ENCODE measurements at places on chromosomes 16 and 17.

GRCh38 chr16:28192806-28193529 is 18.8 kb downstream of the XPO6 start:
- peak; percentile 62 for DNase-seq

- DNase-seq: no peak
Observed at GRCh38 chr16:66592241-66592640, 12.3 kb upstream of the CMTM3 start.

DNA sequence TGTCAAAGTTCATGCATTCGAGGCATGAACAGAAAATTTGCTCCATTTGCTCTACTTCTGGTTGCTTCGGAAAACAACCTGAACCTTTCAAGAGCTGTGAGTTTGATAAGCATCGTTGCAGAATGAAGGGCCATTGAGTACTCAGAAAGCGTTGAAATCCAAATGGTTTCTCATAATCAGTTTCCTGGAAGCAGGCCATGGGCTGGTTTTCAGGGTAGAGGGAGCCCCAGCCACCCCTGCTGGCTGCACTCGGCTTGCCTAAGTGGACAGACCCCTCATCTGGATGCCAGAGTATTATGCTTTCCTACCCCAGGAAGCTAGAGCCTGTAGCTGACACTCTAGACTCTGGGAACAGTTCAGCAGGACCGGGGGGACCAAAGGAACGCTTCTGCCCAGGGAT is 24.4 kb downstream of the SCNN1G start:
- no peak for DNase-seq

GRCh38 chr16:29743475-29743826 is 2.3 kb downstream of the C16orf54 start:
- no peak for DNase-seq

- DNase-seq: no peak
Observed at GRCh38 chr17:5892921-5893675, 177.1 kb upstream of the WSCD1 start.

GRCh38 chr17:13076905-13077304 is 59.1 kb upstream of the ELAC2 start:
- DNase-seq: no peak

DNA sequence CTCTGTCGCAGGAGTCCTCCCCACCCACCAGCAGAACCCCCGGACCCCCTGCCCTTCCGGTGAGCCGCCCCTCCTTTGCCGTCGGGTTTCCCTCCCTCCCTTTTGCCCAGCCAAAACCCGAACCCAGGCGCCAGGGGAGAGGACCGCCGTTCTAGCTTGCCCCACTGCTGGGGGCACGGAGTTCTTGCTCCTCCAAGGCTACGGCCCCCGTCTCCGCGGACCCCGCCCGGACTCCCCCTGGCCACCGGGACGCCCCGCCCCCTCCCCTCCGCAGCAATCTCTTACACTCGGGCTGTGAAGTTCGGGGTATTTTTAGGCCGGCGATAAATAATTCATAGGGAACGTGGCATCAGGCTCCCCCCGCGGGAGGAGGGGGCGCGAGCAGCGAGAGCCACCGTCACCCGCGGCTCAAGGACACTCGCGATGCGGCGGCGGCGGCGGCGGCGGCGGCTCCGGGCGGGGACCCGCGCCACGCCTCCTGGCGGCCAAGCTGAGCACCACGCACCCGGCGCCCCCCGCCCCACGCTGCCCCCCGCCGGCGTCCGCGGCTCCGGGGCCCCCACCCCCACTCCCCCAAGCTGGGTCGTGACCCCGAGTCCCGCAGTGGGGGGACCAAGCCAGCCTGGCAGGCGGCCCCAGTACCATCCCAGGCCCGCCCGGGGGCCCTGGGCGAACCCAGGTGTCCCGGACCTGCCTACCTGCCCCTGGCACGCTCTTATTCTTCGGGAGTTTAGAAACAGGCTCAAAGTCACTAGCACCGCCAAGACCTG is at the start of gene GRIN2C:
TSS of gene GRIN2C (minus strand) at position 427 of the 770 bp plus-strand sequence. CDS start 4,793 bp downstream, outside the sequence.
- no peak for DNase-seq

DNA sequence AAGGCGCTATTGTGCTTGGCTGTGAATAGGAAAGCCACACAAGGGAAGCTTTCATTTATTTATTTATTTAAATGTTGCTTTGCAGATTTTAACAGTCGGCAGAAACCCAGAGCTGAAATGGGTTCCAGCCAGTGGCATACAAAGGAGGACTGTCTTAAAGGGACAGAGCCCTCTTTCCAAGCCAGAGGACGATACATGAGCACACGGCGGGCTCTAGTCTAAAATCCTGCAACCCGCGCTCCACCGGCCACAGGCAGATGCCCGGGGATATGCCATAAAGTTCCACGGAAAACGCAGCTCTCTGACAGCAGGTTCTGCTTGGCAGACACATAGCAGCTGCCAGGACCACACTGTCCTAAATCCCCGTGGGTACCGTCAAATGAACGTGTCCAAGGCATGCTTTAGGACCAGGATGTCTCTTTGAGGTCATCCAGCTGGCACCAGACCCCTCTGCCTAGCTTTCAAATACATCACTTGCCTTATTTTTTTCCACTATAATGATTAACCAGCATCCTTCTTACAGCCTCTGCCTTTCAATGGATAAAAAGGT is 64.6 kb downstream of the CYTH1 start:
- DNase-seq: no peak

GRCh38 chr16:28204204-28204603 is 7.6 kb downstream of the XPO6 start:
- no peak for DNase-seq

GRCh38 chr16:2235695-2236336 is 428 bp upstream of the DNASE1L2 start:
- no peak for DNase-seq

- no peak for DNase-seq
Observed at GRCh38 chr17:37137070-37137610, 188.4 kb downstream of the AATF start.

DNA sequence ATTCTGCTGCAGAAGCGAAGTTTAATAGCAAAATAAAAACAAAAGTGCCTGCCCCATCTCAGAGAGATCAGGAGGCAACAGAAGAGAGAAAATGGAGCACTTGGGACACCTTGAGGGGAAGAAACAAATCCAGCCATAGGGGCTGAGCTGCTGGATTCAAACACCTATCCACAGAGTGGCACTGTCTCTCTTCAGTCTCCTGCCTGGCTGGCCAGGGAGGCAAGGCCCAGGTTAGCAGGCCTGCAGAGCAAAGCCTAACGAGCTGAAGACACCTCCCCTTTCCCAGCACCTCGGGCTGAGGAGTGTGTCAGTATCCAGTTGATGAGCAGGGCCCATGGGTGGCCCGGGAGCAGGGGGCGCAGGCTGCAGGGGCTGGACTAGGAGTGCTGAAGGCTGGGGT is 8.8 kb upstream of the KRT31 start:
- DNase-seq: no peak

DNA sequence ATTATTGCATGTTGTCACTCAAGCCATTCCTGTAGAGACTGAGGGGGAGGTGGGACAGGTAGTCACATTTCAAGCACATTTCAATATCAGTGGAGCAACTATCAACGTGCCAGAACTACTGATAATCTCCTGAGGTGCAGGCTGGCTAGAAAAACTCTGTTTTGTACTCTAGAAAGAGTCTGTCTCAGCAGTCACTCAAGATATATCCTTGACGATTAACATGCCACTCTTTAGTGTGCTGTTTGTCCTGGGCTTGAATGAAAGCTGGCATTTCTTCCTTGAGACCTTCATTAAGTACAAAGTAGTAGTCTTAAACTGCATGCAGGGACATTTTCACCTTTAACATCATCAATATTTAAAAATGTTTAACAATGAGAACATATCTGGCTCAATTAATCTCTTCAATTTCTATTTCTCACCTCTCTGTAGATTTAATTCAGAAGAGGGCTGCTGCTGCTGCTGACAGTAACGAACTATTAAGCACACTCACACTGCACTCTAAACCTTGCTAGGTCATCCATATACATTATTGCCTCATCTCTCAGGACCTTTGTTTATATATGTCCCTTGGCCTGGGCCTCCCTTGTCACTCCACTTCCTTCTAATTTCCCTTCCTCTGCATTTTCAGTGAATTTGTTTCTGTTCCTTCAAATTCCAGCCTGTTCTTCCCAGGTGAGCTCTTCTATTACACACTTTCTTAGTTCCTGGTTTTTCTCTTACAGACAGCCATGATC is 412.0 kb downstream of the HAPSTR1 start:
- no peak for DNase-seq

DNA sequence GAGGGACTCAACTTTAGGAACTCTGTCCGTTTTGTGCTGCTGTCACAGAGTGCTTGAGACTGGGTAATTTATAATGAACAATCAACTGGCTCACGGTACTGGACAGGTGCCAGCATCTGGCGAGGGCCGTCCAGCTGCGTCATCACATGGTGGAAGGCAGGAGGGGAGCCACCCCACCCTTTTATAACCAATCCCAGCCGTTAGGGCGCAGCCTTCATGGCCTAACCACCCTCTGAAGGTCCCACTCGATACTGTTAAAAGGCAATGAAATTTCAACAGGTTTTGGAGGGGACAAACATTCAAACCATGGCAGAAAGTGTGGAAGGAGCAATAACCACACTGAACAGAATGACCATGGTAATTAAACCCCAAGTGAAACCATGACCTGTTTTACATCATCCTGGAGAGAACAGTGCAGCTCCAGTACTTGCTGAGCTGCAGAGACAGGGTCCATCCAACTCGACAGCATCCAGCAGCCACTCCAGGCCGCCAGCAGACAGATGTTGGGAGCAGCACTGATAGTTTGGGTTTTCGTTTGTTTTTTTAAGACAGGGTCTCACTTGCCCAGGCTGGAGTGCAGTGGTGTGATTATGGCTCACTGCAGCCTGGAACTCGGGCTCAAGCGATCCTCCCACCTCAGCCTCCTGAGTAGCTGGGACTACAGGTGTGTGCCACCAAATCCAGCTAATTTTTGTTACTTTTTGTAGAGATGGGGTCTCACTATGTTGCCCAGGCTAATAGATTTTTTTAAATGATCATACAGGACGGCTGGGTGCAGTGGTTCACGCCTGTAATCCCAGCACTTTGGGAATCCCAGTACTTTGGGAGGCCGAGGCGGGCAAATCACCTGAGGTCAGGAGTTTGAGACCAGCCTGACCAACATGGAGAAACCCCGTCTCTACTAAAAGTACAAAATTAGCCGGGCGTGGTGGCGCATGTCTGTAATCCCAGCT is 11.0 kb downstream of the CHMP6 start:
- no peak for DNase-seq

GRCh38 chr17:72465191-72466024 is 344.6 kb downstream of the SOX9 start:
- no peak for DNase-seq

DNA sequence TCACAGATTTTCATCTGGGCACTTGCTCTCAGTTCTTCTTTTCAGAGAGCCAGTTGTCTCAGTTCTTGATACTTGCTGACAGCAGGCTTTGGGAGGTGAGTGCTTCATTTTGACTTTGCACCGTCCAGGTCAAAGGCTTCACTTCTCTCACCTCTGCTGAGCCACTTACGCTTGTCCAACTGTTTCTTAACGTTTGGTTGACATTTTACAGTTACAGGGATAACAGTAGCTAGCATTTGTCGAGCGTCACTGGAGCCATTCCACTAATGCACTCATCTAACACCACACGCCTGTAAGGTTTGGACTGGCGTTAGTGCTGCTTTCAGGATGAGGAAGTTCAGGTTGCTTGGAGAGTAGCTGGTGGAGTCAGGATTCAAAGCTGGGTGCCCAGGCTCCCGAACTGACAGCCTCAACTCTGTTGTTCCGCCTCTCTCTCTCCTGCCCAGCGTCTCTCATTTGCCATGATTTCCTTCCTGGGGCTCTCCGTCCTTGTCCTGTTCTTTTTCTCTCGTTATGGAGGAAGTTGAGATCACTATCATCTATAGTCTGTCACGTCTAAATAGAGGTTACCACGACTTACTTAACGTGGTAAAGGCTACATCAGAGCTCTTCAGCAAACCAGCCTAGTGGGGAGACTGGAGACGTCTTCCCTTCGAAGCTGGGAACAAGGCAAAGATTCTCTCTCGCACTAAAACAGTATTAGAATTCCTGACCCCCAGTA is 220.8 kb downstream of the RPTOR start:
- DNase-seq: peak; percentile 7

DNA sequence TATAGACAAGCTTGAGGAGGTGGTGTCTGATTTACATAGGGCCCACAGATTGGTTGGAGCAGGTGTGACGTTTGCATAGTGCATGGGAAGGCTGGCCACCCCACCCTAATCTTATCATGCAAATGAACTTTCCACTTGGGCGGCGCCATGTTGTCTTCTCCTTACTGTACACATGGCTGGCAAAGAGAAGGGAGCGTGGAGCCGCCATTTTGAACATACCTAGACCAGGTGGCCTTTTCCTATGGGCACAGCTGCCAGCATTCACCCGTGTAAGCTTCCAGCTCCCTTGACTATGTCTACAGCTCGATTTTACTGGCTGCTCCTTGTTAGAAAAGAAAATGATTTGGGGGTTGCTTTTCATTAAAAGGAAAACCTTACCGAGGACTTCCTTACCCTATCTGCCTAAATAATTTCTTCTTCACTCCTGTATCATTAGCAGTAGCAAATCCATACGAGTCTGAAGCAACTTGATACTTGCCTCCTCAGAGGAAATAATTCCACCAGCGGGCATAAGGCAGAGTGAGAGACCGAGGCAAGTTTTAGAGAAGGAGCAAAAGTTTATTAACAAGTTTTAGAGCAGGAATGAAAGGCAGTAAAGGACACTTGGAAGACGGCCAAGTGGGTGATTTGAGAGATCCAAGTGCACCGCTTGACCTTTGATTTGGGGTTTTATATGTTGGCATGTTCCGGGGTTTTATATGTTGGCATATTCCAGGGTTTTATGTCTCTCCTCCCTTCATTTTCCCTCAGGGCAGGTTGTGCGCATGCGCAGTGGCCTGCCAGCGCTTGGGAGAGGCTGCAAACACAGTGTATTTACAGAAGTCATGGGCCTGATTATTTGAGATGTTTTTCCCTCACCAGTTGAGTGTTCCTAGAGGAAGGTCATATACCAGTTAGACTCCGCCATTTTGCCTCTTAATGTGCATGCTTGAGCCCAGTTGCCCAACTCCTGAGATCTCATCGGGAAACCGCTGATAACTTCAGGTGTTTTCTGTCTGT is 65.7 kb downstream of the MARF1 start:
- peak; percentile 5 for DNase-seq

- DNase-seq: no peak
Observed at GRCh38 chr16:24670623-24671454, 58.6 kb upstream of the TNRC6A start.

DNA sequence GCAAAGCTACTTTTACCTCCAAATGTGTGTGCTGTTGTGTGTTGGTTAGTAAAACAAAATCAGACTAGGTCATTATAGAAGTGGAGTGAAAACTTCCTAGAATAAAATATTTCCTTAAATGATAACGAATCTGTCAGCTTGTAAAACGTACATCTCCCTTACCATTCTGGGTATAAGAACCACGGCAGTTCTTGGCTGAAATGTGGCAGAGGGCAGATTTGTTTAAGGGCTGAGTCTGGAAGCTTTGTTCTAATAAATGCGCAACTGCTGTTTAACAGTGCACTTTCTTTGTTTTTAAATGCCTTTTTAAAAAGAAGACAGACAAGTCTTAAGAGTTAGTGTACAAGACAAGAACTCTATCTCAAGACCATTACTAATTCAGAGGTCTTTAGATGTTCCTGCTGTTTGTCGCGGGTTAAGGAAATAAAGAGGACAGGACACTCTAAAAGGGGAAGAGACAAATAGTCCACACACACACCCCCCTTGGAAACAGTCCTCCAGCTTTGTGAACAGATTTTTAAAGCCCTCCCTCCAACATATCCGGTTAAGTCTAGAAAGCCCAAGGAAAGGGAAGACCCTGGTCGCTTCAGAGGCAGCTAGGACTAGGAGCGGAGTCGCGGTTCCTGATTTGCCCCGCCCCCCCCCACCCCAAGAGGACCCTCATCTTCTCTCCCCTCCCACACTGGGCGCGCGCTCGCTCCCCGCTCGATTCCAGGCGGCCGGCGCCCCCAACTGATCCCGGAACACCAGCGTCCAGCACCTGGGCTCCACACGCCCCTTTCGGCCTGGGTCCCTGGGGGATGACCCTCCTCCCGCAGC is 658 bp downstream of the SYNRG start:
- peak; percentile 44 for DNase-seq
